ENCODE measurements at places on chromosomes 7 and 10.

GRCh38 chr7:91005841-91006240 is 258.4 kb upstream of the FZD1 start:
- no peak for DNase-seq

DNA sequence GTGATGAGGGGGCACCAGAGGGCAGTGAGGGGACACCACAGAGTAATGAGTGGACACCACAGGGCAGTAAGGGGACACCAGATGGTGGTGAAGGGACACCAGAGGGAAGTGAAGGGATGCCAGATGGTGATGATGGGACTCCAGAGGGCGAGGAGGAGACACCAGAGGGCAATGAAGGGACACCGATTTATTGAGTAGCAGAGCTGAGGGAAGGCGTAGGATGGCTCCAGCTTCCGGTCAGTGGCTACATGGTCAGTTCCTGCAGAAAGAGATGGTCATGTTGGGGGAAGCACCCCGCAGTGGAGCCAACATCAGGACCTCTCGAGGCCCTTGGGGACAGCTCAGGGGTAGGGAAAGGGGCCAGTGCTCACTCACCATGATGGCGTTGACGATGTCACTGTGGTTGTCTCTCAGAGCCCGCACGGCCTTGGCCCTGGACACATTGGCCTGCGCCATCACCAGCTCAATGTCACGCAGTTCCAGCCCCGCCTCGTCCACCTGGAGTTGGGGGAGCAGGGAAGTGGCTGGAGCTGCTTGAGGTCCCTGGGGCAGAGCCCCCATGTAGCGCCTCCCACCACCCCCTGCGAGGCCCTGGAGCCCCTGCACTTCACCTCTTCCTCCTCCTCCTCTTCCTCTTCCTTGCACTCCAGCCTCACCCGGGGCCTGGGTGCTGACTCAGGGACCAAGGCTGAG is 8.4 kb downstream of the NACAD start:
- no peak for DNase-seq

DNA sequence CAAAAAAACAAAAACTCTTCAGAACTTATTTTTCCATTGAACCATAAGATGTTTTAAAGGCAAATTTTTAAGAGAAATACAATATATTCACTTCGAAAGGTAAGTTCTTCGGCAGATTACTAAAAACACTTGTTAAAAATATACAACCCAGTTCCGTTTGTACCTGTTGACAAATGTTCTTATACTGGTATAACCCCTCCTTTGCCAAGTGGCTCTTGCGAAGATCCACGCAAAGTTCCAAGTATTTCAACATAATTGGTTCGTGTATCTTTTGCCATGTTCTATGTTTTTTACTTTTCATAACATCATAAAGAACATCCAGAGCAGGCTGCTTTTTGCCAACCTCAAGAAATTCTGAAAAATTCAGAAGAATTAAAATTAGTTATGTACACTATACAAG is 7.0 kb downstream of the EIF3A start:
- no peak for DNase-seq

DNA sequence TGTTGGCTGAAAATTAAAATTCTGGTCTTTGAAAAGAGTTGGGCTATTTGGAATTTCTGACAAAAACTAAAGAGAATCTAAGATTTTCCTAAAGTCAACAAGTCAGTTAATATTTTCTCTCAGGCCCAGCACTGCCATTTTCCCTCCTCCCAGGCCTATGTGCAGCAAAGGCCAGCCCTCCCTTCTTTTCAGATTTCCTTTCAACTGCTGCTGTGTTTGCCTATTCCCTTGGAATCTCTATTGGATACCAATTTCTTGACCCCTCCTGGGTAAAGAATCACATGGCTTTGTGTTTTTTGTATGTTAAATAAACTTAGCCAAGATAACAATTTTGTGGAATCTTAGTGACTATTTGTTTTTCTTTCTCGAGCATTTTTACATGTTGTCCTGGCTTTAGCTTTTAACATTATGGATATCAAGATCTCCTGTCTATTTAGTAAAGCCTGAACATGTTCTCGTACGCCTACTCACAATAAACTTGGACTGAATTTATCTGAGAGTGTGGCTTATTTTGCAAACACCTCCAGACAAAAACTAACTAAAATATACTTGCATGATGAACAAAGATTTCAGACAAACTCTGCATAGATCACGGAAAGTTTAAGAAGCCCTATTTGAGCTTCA is 19.9 kb downstream of the MACC1 start:
- no peak for DNase-seq

GRCh38 chr10:33274096-33274785 is 60.2 kb downstream of the NRP1 start:
- no peak for DNase-seq

- no peak for DNase-seq
Observed at GRCh38 chr7:37476881-37477450, 28.3 kb upstream of the ELMO1 start.
